ENCODE measurements at places on chromosomes 5 and 9.
A peak's percentile ranks its signal among the peaks of the same experiment; 100 is the strongest.

- no peak for DNase-seq
Observed at GRCh38 chr5:87741881-87742280, 329.2 kb upstream of the CCNH start.

DNA sequence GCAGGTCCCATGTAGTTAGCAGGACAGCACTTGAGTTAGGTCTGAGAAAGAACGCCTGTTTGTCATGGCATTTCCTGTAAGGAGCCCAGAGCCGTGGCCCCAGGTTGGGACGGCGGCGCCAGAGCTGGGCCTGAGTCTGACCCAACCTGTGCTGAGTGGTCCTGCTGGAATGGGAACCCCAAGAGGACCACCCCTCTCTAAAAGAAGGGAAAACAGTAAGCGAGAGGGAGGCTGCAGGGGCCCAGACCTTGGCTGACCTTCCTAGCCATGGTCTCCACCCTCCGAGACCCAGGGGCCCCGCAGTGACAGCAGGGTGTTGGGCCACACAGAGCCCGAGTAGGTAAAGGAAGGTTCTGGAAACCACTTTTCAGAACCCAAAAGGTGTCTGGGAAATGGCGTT is 1.8 kb upstream of the LRRC14B start:
- DNase-seq: no peak

GRCh38 chr9:34985311-34985899 is 4.1 kb upstream of the DNAJB5 start:
- DNase-seq: peak; percentile 87

GRCh38 chr9:83267741-83268140 is 204.8 kb upstream of the RASEF start:
- DNase-seq: no peak

GRCh38 chr5:94562327-94562971 is 56.0 kb downstream of the KIAA0825 start:
- no peak for DNase-seq

- no peak for DNase-seq
Observed at GRCh38 chr5:171355302-171355724, 32.3 kb upstream of the NPM1 start.

DNA sequence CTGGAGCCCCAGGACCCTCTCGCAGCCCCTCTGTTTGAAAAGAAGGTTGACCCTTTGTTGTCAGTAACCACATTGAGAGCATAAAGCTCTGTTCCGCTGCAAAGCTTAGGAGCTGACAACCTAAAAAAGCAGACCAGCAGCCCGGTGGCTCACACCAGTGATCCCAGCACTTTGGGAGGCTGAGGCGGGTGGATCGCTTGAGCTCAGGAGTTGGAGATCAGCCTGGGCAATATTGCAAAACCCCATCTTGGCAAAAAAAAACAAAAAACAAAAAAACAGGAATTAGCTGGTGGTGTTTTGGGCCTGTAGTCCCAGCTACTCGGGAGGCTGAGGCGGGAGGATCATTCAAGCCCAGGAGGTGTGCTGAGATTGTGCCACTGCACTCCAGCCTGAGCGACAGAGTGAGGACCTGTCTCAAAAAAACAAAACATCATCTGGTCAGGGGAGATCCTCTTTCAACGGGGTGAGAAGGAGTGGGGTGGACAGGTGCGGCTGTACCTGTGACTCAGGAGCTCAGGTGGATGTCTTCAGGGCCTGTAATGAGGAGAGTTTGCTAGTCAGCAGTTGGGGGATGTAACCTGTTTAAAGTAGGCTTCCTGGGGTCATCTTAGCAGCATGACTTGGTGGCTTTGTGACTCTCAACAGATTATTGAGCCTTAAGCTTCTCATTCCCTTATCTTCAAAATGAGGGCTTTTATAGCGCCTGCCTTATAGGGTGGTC is 694 bp upstream of the REEP2 start:
- DNase-seq: no peak

GRCh38 chr5:34533582-34534522 is 122.3 kb upstream of the RAI14 start:
- DNase-seq: no peak

DNA sequence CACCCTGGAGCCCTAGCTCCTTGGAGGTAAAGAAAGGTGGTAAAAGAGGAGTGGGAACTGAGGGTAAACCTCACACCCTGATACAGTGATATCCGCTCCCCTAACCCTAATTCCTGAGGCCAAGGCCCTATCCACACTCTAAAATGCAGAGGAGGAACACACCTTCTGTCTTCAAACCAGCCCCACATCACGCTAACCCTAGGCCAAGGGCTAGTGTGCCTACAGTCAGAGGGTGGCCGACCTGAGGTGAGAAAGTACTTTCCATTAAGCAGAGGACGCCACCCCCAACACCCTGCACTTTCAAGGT is 590 bp downstream of the HDAC3 start:
- DNase-seq: no peak

GRCh38 chr9:128979111-128979510 is 31.6 kb downstream of the NUP188 start:
- no peak for DNase-seq

- peak; percentile 66 for DNase-seq
Observed at GRCh38 chr5:157265714-157266285, at the start of gene CYFIP2. TSS of gene CYFIP2 (plus strand) at chr5:157266123. CDS start at chr5:157285362, 19,239 bp downstream.

GRCh38 chr9:37329576-37329975 is 92.9 kb upstream of the GRHPR start:
- peak; percentile 34 for DNase-seq

DNA sequence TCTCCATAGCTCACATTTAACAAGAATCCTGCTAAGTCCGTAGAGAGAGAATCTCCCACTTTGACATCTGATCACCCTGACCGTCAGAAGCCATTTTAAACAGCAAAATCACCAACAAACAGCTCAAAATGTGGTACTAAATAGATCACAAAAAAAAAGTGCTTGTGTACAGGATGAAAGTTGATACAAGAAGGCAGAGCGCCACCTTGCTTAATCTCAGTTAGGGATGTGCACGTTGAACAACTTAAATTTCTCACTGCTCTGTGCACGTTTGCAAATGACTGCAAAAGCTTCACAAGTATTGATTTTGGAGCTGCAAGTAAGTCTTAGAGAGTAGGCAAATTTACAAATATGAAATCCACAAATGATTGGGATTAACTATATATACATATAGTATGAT is 63.1 kb upstream of the NREP start:
- peak; percentile 21 for DNase-seq

- no peak for DNase-seq
Observed at GRCh38 chr9:20398536-20399338, 223.6 kb downstream of the MLLT3 start.

DNA sequence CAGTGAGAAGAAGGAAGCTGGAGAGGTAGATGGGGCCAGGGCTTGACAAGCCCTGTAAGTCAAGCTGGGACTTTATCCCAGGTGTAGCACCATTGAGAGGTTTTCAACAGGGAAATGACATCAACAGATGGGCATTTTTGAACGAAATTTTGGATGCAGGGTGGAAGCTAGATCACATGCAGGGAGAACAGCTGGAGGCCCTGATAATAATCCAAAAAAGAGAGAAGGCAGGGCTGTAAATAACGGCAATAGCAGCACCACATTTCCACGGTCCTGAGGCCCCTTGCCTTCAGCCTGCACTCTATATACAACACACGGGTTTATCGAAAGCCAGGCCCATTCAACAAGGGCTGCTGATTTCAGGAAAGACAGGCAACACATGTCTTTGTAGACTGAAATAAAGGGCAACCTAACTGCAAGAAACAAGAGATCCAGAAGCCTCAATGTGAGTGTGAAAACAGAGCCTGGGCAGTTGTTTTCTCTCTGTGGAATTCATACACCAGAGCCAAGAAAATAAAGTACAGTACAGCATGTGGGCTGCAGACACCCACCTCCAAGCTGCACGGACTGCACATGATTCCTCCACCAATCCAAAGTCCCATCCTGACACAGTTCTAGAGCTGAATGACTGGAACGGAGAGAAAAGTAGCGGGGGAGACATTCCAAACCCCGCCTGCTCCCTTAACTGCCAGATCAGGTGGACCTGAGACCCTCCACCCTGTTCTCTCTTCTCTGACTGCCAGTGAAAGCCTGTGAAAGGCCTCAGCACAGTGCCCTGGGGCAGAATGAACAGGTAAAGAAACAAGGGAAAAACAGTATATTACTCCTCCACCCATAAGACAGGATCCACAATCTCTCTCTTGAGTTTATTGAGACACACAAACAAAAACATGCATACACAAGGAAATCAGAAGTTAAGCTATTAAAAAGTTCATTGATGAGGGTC is 36.3 kb downstream of the KLHL3 start:
- no peak for DNase-seq

GRCh38 chr9:92774274-92774673 is 9.6 kb upstream of the BICD2 start:
- DNase-seq: no peak

GRCh38 chr5:44426944-44427343 is 37.7 kb upstream of the FGF10 start:
- no peak for DNase-seq

DNA sequence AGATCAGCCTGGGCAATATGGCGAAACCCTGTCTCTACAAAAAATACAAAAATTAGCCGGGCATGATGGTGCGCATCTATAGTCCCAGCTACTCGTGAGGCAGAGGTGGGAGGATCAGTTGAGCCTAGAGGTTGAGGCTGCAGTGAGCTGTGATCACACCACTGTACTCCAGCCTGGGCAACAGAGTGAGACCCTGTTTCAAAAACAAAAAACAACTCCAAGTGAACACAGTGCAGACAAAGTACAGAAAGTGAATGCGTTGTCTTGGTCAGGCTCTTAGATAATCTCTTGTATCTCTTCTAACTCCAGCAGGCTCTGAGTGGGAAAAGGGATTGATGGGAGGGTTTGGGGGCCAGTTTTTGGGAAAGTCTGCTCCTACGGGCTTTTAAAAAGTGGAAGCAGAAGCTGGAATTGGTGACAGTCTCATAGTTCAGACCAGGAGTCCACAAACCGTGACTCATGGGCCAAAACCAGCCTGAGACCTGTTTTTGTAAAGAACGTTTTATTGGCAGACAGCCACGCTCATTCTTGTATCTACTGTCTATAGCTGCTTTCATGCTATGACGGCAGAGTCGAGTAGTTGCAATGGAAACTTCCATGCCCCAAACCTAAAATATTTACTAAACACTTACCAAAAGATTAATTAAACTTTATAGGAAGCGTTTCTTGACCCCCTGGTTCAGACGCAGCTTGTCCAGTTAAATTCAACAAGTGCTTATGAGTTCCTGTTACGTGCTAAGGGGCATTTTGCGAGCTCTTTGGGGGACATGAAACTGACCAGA is 32.9 kb downstream of the NDST1 start:
- no peak for DNase-seq

DNA sequence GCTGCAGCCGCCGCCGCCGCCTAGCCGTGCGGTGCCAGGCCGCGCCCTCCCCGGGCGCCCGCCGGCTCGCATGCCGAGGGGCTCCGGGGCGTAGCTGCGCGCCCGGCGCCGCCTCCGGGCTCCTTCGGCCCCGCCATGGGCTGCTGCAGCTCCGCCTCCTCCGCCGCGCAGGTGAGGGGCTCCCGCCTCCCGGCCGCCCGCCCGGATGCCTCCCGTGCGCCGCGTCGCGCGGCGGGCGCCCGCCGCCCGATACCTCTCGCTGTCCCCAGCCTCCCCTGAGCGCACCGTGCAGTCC is 230 bp downstream of the SLC44A1 start:
- DNase-seq: no peak

- no peak for DNase-seq
Observed at GRCh38 chr5:63928451-63928850, 33.8 kb downstream of the HTR1A start.

Measured in NB4 (cell line).